CD4-positive, CD25-positive, alpha-beta regulatory T cell (primary cell): ENCODE measurements at places on chromosomes 6 and 20.
A peak's percentile ranks its signal among the peaks of the same experiment; 100 is the strongest.

DNA sequence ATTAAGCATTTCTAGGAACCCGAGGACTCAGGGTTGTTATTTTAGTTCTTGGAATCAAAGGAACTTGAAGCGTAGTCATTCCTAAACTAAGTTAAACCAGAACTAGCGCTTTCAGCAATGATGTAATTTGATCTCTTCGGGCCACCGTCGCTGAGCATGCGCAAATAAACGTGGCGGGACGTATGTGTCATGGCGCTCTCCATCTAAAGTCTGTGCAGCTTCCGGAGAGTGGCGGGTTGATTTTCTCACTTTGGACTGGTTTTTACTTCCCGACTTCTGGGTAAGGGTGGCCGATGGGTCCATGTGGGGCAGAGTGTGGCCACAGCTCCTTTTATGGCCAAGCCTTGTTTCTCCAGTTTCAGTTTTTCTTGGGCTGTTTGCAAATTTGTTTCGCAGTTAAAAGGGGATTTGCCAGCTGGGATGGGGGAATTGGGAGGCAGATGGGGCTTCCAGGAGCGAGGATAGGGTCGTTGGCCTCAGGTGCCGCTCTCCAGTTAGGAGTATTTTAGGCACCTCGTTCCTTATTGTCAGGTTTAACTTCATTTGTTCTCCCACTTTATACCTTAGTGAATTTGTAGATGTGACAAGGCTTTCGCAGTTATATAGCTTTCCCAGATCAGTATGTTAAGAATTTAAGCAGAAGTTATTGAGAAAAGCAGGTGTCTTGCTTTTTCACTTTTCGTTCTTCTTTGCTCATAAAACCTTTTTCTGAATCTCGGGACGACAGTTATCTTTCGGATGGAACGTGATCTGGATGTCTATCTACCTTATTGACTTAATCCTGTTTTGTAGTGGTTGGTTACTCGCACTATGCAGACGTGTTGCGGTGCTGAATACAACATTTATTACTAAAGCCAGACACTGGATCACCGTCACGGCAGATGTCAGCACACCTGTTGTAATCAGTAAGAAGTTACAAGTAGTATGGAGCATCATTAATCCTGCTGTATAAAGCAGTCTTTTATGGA is at the start of gene CDKAL1:
TSS of gene CDKAL1 (plus strand) at position 163 of the 968 bp plus-strand sequence. CDS start 11,894 bp downstream, outside the sequence.
- peak; percentile 82 for DNase-seq

GRCh38 chr20:23240519-23240918 is 110.1 kb upstream of the NXT1 start:
- DNase-seq: no peak

- no peak for DNase-seq
Measured at GRCh38 chr6:139597771-139598755, 223.6 kb upstream of the CITED2 start.

- no peak for DNase-seq
Measured at GRCh38 chr6:69980624-69981023, 114.3 kb downstream of the COL19A1 start.

DNA sequence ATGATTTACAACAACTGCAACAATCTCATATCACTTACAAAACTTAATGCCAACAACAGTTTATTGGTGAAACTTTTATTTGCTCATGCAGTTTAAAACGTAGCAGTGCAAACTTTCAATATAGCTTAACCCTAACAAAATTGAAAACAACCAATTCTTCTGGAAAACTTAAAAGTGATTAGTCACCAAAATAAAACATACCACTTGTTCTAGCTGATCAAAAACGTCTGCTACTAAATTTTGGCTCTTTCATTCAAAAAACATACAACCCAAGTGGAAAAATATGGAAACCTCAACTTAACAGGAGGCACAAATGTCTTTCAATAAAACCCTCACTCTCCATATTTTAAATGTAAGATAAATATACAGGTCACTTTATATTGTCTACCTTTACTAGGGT is 39.6 kb downstream of the COL12A1 start:
- no peak for DNase-seq

GRCh38 chr6:112431803-112432202 is 84.7 kb downstream of the RFPL4B start:
- DNase-seq: no peak

GRCh38 chr20:50224531-50225255 is 34.1 kb downstream of the CEBPB start:
- DNase-seq: no peak

DNA sequence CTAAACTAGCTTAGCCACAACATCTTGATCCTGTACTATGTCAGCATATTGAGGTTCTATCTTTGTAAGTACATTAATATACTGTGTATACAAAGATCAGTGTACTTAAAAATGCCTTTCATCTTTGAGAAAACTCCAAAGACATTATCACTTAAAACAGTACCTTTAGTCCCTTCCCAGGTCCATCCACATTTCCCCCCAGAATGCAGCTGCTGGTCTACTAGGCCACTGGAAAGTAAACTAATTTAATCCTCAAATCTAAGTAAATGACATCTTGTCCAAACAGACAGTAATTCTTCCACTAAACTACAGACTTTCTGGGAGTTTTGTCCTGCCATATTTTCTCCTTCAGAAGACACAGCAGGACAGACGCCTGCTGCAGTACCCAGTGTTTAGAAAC is 68.7 kb downstream of the SYCP2 start:
- no peak for DNase-seq

DNA sequence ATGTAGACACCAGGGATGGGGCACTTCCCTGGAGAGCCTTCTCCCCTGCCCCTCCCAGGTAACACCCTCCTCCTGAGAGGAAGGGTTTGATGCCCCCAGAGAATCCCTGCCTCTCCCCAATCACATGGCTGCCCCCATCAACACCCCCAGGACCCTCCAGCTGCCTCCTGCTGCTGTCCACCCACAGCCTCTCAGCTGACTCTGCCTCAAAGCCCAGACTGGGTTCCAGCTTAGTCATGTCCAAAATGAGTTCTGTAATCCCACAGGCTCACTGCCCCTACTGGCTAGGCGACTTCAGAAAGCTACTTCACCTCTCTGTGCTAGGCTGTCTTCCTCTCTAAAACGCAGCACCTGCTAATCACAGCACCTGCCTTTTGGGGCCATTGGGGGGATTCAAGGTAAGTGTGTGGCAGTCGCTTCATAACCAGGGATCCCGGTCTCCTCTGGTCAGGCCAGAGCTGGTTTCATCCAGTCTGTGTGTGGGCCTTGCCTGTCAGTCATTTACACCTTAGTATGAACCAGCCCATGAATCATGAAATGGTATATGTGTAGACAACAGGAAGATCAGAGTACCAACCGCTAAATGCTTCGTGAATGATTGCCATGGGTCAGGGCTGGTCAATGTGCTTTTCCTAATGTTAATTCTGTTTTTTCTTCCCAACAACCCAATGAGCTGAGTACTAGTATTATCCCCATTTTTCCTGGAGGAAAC is 40.4 kb downstream of the TFEB start:
- DNase-seq: no peak

DNA sequence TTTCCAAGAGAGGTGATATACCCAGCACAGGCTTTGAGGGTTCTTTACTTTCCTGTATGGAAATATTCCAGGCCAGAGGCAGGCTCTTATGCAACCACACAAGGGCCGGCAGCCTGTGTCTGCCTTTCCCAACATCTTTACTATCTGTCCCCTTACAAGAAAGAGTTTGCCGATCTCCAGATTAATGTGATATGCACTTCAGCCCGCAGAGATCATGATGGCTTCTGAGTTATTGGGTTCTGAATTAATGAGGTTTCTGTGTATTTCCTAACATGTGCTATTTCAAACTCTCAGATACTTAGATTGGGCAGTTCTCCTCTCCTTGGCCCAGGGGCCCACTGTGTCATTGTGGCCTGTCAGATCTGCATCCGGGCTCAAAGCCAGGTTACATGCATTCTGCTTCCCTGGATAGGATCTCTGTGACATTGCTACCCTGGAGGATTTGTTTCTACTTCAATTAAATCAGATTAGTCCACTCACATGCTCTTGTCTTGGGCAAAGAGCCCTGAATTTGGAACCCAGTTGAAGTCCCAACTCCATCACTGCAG is 56.6 kb downstream of the TGM2 start:
- DNase-seq: no peak

GRCh38 chr6:83053678-83054077 is 12.0 kb downstream of the UBE3D start:
- no peak for DNase-seq

DNA sequence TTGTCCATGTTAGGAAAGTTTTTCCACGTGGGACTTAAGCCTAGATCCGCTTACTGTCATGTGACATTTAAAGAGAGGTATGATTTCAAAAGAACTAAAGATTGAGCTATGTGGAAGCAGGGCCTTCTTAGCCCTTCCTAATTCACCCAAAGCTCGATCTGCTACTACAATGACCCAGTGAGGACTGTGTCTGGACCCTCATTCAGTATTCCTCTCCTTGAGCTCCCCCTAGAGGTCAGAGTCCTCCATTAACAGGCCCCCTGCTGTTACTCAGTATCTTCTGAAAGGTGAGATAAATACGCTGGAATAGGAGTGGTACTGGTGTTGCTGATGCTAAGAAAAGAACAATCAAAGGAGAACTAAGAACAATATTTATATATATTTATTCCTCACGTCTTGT is 414.0 kb downstream of the GJA1 start:
- peak; percentile 9 for DNase-seq

- DNase-seq: no peak
Measured at GRCh38 chr6:47075741-47076421, 33.7 kb upstream of the ADGRF1 start.

GRCh38 chr20:37439223-37439933 is 81.7 kb upstream of the NNAT start:
- no peak for DNase-seq

GRCh38 chr6:166830891-166831363 is 125.4 kb downstream of the RNASET2 start:
- no peak for DNase-seq

- no peak for DNase-seq
Measured at GRCh38 chr20:49740807-49741206, 27.1 kb upstream of the B4GALT5 start.

DNA sequence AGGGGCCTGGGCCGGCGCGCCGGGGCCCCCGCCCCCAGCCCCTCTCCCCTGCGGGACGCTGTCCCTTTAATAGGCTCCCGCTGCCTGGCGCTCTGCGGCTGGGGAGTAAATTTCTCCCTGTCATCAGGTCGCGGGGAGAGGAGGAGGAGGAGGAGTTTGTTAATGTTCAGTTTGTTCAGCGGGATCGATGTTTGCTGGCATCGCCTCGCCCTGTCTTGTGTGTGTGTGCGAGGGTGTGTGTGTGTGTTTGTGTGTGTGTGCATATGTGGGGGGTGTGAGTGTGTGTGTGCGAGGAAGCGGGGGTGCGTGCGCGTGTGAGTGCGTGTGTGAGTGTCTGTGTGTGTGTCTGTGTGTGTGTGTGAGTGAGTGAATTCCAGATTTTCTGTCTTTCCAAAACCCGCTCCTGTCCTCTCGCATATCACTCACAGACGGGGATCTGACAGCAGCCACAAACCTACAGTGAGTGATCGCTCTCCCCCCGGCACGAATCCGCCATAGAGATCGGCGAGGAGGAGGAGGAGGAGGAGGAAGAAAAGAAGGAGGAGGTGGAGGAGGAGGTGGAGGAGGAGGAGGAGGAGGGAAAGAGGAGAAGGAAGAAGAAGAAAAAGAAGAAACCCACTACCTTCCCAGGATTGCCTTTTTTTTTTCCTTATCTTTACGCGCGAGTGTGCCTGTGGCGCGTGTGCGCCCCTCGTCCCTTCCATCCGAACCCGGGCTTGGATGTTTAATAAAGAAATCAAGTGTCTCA is at the start of gene TSHZ2:
TSS of gene TSHZ2 (plus strand) at position 169 of the 748 bp plus-strand sequence. CDS start 936 bp downstream, outside the sequence.
- DNase-seq: peak; percentile 20

- no peak for DNase-seq
Measured at GRCh38 chr6:119353696-119354095, 4.1 kb upstream of the MAN1A1 start.

DNA sequence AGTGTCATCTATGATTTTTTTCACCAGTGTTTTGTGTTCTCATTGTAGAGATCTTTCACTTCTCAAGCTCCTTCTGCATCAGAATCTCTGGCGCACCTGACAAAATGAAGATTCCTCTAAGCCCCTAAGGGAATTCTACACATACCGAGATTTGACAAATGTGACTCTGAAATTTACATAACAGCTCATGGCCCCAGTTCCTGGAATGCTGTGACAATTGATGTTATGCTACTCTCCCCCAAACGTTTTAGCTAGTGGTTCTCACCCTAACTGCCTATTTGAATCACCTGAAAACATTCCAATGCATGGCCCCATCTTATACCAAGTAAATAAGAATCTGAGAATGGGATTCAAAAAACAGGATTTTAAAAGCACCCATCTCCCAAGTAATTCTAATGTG is 162.1 kb upstream of the FKBP1C start:
- no peak for DNase-seq

- no peak for DNase-seq
Measured at GRCh38 chr6:23003671-23004467, 434.5 kb downstream of the HDGFL1 start.

DNA sequence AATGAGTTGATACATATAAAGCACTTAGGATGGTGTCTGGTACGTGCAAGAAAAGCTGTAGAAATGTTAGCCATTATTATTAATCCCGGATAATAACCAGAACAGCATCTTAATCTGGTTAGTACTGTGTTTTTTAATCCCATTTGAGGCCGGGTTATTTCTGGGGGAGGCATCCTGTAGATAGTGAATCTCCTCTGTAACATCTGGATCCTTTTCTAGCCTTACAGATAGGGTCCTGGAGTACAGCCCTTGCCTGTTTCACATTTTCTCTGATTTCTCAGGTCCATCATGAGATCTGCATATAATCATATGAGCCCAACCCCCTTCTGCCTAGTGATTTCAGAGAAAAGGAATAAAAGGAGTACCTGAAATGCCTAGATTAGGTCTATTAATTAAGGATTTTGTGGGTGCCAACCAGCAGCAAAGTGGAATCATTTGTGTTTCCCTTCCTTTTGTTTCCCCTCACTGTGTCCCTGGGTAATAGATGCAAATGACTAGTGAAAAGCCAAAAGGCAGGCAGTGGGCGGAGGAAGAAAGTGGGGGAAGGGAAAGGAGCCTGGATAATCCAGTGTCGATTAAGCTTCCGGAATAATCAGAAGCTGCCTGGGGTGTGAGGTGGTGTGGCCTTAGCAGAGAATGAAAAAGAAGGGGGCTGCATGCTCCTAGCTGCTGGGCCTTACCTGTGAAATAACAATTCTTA is 88.9 kb downstream of the SOBP start:
- no peak for DNase-seq

GRCh38 chr6:146357578-146358430 is 185.8 kb upstream of the RAB32 start:
- no peak for DNase-seq

GRCh38 chr6:111456208-111456607 is 26.8 kb downstream of the REV3L start:
- no peak for DNase-seq

DNA sequence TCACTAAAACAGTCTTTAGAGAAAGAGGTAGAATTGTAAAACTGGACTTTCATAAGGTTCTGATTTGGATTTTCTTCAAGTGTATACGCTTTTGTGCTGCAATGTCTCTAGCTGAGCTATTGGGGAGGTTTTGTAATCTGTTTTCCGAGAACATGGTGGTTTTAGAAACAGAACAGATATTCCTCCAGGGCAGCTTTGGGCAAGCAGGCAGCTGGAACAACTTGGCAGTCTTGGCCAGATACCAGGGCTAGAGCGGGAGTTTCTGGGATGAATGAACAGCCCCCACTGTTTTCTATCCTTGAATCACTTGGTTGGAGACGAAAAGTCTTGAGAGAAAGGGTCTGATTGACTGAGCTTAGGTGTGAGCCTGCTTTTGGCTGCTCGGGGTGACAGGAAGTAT is 17.1 kb upstream of the ARMC2 start:
- DNase-seq: no peak

GRCh38 chr6:25465941-25466340 is 186.1 kb upstream of the SCGN start:
- DNase-seq: no peak
